Fibroblast of mammary gland (primary cell): ENCODE measurements at places on chromosomes 3 and 15.

GRCh38 chr15:71338827-71339542 is 223.7 kb downstream of the THSD4 start:
- DNase-seq, result no peak

DNA sequence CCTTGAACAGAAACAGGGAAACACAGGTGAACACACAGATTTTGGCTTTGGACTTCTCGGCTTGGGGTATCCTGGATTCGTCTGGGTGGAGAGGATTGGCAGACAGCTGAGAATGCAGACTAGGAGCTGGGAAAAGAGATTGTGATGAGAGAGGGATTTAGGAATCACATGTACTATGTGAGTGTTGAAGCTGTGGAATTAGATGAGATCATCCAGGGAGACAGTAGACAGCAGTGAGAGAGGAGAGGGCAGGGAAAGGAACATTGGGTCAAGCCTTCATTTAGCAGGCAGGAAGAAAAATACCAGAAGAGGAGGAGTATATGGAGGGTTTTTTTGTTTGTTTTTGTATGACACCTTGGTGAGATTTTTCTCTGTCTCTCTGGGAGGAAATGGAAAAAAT is 262.1 kb upstream of the TBL1XR1 start:
- peak; percentile 92 for DNase-seq

DNA sequence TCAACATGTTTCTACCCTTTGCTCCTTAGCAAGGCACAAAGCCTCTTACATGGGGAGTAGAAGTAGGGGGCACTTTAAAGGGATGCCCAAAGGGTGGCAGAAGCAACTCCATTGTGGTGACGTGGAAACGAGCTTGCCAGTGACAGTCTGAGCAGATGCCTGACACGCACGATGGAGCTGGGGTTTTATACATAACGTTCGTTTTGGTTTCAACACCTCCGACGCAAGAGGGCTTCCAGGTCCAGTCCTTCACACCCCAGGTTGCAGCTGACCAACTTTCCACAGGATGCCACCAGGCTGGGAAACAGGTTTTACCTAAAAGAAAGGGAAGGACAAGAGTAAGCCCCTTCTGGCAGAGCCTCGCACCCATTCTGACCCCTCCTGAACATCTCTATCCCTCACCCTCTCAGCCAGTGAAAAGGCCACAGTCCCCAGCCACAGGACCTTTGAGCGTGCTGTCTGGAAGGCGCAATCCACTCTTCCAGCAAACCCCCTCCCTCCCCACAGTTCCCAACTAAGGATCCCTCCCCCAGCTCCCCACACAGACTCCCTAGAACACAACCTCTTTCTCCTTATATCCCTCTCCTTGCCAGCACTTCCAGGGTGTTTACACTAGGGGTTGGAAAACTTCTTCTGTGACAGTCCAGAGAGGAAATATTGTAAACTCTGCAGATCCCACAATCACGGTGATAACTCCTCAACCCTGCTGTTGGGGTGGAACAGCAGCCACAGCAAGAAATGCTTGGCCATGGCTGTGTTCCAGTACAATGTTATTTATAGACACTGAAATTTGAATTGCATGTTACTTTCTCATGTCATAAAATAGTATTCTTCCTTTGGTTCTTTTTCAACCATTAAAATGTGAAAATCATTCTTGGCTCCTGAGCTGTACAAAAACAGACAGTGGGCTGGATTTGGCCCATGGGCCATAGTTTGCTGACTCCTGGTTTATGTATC is 36.2 kb downstream of the FAM174B start:
- DNase-seq, result peak; percentile 48

GRCh38 chr15:51201581-51201980 is 106.9 kb upstream of the TNFAIP8L3 start:
- no peak for DNase-seq

- DNase-seq, result no peak
These were observed 24.6 kb upstream of the ZNF280D start for GRCh38 chr15:56757875-56758274.

GRCh38 chr15:52143873-52144272 is 31.3 kb upstream of the BCL2L10 start:
- peak; percentile 84 for DNase-seq

DNA sequence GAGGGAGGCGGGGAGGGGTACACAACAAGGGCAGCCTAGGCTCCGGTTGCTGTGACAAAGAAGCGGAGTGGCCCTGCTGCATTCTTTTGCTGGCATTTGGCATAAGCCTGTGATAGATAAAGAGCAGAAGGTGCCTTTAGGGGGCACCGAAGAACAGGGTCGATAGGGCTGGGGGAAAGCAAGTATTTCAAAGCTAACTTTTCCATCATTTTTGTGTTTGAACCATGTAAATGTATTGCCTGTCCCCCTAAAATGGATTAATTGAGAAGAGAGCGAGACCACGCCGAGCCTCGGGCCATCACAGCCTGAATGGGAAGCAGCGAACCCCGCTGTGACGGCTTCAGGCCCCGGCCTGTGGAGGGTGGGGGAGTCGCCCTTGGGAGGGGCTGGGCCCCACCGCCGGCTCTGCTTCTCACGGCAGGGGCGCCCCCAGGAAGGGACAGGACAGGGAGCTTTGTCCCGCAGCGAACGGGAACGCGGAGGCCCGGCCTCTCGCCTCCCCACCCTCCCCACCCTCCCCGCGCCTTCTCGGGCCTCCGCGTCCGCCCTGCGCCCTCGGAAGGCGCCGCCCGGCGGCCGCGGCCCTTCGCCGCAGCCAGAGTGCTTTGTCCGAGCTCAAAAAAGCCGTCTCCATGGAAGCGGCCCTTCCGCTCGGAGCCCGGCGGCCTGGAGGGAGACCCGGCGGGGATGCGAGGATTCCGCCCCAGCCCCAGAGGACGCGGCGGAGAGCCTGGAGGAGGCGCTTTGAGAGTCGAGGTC is 32.4 kb upstream of the ALDH1L1 start:
- peak; percentile 51 for DNase-seq

GRCh38 chr3:143763564-143764162 is 84.6 kb downstream of the SLC9A9 start:
- DNase-seq, result peak; percentile 63

- DNase-seq, result peak; percentile 19
These were observed 2.9 kb upstream of the PSMA4 start for GRCh38 chr15:78537266-78537905.

- DNase-seq, result peak; percentile 71
These were observed 21.5 kb upstream of the TIMP4 start for GRCh38 chr3:12180218-12180617.

GRCh38 chr3:98013411-98014267 is 21.5 kb downstream of the GABRR3 start:
- DNase-seq, result peak; percentile 56

DNA sequence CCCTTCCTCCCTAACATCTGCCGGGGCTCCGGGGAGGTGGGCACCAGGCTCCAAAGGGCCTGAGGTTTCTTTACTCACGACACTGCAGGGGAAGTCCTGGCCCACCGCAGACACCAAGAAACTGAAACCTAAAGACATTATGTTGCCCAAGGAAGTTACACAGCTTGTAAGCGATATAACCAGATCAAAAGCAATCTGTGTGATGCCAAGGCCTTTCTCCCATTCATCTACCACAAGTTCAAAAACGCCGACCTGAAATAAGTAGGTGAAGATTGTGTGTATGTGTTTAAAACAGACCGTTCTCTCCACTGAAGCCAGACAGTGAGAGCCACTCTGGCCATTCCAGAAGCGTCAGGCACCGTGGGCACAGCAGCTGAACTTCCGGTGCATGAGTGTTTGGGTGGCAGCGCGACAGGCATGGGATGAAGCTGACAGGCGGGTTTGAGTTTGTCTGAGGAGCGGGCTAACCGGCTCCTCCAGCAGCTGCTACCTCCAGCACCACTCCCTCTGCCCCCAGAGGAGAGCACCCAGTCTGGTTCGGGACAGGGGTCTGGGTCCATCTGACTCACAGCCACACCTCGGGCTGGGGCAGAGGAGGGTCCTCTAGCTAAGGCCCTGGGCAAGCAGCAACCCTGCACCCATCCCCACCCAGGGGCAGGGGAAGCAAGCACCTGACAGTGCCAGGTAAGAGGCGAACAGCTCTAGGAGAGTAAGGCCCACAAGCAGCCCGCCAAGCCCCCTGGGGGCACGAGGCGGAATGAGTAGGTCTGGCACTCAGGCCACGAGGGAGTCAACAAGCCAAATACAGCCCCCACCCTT is 1.3 kb downstream of the TNK2 start:
- no peak for DNase-seq

- no peak for DNase-seq
These were observed 37.0 kb downstream of the PPARG start for GRCh38 chr3:12325586-12326515.

GRCh38 chr3:179404307-179404706 is 47.0 kb downstream of the GNB4 start:
- DNase-seq, result no peak

- DNase-seq, result peak; percentile 58
These were observed 13.9 kb downstream of the PLXND1 start for GRCh38 chr3:129592381-129593131.

DNA sequence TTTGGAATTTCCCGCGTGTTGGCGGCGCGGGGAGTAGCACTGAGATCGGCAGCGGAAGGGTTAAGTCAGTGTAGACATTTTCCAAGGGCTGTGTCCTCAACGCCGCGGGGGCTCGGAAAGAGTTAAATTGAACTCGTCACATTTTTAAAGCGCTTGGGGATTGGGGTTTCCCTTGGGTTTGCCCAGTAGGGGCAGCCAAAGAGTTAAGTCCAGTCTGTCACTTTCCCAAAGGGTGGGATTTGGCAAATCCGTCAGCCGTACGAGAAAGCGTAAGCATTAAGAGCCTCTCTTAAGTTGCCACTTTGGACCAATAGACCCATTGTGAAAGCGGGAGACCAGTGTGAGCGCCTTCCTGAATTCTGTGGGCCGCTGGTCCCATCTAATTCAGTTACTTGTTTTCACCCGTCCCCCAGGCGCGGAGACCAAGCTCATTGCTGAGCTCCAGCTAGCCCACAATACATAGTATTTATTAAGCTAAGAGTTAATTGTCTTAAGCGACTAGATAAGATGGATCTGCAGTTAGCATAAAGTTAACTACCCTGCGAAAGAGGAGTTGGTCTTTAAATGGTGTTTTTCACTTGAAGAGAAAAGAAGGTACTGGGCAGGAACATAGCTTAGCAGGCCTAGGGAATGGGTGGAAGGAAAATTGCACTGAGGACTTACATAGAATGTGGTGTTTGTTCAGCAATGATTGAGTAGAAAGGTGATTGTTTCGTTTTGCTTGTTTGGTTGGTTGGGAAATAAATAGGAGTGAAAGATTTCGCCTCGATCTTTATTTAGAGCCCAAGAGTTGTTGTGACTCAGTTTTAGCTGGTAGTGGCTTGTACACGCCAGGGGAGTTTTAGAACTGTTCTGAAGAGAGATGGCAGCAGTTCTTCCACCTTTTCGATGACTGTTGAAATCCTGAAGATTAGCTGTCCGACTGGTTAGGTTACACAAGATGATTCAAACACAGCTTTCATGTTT is 932 bp downstream of the ARL8B start:
- DNase-seq, result peak; percentile 76

GRCh38 chr3:162096874-162097273 is 600.3 kb downstream of the OTOL1 start:
- DNase-seq, result peak; percentile 9

DNA sequence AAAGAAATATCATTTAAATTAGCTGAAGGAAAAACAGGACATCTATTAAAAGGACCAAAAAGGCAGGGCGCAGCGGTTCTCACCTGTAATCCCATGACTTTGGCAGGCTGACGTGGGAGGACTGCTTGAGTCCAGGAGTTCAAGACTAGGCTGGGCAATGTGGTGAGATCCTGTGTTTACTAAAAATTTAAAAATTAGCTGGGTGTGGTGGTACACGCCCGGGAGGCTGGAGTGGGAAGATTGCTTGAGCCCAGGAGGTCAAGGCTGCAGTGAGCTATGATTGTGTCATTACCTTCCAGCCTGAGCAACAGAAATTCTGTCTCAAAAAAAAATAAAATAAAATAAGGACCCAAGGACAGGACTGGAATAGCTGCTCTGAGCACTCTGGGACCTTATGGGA is 16.2 kb upstream of the HERC1 start:
- no peak for DNase-seq

GRCh38 chr3:3765661-3766060 is 33.6 kb upstream of the LRRN1 start:
- DNase-seq, result no peak

GRCh38 chr15:80107774-80108173 is 45.0 kb upstream of the FAH start:
- no peak for DNase-seq

GRCh38 chr3:20646425-20646824 is 460.4 kb upstream of the SGO1 start:
- DNase-seq, result peak; percentile 47

DNA sequence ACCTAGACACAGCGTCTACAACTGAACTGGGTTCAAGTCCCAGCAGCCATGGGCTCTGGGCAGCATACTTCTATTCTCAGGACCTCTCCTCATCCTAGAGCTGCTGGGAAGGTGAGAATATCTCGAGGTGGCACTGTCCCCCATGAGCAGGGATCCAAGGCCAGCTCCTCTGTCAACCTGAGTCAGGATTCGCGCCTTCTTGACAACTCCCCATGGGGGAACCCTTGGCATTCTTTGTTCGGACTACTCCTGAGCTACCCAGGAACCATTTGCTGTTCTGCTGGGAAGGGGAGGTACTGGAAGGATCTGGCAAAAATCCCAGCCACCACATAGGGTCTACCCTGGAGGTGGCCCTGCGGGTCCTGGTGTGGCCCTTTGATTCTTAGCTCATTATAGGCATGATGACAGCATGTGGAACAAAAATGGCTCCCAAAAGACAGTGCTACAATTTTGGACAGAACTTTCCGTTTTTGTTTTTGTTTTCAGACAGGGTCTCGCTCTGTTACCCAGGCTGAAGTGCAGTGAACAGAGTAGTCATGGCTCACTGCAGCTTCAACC is 22.3 kb downstream of the PLXNB1 start:
- no peak for DNase-seq
